ENCODE measurements at places on chromosomes 2 and 18.

- no peak overlapping the region for H3K4me3 ChIP-seq
- H3K27ac ChIP-seq = no peak overlapping the region
- no peaks in the 10 kb centered on the region for H3K27me3 ChIP-seq
- peaks cover 56% of the 10 kb centered on the region for H3K4me1 ChIP-seq
Measured at GRCh38 chr2:195535911-195536522, 121.0 kb upstream of the SLC39A10 start.

- H3K36me3 ChIP-seq = peaks cover 10% of the 10 kb centered on the region
- no peaks in the 10 kb centered on the region for H3K27me3 ChIP-seq
- H3K27ac ChIP-seq = peak overlapping the region; percentile 68
- DNase-seq = no peak
- no peak overlapping the region for H3K4me3 ChIP-seq
Measured at GRCh38 chr2:217707131-217707611, 295.6 kb downstream of the TNS1 start.

DNA sequence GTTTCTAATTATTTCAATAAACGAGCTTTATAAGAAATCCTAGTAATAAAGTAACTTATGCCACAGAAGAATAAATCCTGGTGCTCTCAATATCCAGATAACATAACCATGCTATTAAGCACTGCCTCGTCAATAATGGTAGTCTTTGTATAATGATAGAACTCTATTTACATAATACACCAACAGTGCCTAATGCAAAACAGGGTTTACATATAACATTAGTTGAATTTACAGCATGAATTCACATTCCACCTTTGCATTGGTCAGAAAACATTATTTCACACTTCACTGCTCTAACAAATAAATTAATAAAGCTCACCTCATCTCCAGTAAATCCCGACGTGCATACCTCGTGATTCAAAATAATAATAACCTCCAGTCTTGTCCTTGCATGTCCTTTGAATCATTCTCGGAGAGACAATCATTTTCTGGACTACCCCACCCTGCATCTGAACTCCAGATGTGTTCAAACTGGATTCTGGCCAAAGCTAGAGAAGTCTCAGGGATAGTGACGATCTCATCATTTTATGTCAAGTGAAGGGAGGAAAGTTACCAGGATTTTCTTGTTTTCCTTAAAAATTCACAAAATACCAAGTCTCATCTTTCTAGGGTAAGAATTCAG is 189.2 kb downstream of the NCKAP5 start:
- H3K27ac ChIP-seq = no peak overlapping the region
- H3K36me3 ChIP-seq = peaks cover 4% of the 10 kb centered on the region
- no peak for DNase-seq
- H3K4me3 ChIP-seq = no peak overlapping the region
- no peaks in the 10 kb centered on the region for H3K27me3 ChIP-seq

DNA sequence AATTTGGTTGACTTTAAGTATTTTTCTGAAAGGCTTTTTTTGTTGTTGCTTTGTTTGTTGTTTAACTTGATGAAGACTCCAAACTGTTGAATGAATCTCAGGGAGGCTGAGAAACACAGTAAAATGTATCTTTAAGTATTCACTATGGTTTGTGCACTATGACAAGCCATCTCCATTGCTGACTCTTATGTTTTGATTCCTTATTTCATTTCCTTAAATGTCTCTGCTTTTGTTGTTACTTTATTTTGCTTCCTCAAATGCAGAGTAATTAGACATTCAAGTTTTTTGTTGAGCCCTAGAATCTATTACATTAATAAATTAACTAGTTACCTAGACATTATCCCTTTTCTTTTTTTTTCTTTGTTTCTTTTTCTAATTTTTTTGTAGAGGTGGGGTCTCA is 46.3 kb upstream of the SLC39A10 start:
- no peaks in the 10 kb centered on the region for H3K27me3 ChIP-seq
- no peak overlapping the region for H3K4me3 ChIP-seq
- DNase-seq = no peak
- H3K27ac ChIP-seq = no peak overlapping the region
- H3K36me3 ChIP-seq = no peaks in the 10 kb centered on the region
- peaks cover 35% of the 10 kb centered on the region for H3K4me1 ChIP-seq

- DNase-seq = no peak
- H3K27me3 ChIP-seq = no peaks in the 10 kb centered on the region
- peaks cover 11% of the 10 kb centered on the region for H3K4me1 ChIP-seq
- peaks cover 7% of the 10 kb centered on the region for H3K36me3 ChIP-seq
- peak overlapping the region; percentile 14 for H3K4me3 ChIP-seq
Measured at GRCh38 chr18:55982992-55983391, 395.0 kb upstream of the TCF4 start.

DNA sequence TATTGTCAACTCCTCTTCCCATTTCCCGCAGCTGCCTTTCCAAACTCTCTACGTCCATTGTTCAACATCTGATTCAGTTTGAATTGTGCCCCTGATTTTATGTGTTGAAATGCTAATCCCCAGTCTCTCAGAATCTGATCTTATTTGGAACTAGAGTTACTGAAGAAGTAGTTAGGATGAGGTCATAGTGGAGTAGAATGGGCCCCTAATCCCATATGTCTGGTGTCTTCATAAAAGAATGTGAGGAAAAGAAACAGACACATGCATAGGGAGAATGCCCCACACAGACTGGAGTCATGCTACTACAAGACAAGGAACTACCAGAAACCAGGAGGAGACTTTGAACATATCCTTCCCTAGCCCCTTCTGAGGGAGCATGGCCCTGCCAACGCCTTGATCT is 99.2 kb downstream of the LRP1B start:
- H3K36me3 ChIP-seq = peaks cover 2% of the 10 kb centered on the region
- H3K4me1 ChIP-seq = peaks cover 17% of the 10 kb centered on the region
- H3K4me3 ChIP-seq = no peak overlapping the region
- DNase-seq = no peak

- no peak overlapping the region for H3K27ac ChIP-seq
- no peaks in the 10 kb centered on the region for H3K4me1 ChIP-seq
Measured at GRCh38 chr2:136171223-136171622, 53.3 kb upstream of the CXCR4 start.

DNA sequence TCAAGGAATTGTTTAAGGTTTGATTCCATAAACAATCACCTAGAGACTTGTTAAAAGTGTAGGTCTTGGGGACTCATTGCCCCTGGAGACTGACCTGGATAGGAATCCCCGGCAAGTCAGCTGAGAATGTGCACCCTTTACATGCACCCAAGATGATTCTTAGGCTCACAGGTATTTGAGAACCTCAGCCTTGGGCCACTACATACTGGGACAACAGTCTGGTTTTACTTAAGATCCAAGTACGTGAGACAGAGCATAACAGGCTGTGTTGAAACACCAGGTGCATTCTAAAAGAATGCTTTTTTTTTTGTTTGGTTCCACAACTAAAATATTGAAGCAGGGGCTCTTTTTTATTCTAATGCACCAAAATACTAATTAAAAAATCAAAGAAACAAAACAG is 215.8 kb downstream of the TMX3 start:
- peaks cover 9% of the 10 kb centered on the region for H3K4me1 ChIP-seq
- no peak for DNase-seq
- no peaks in the 10 kb centered on the region for H3K27me3 ChIP-seq
- H3K27ac ChIP-seq = no peak overlapping the region

GRCh38 chr2:141423124-141423523 is 707.7 kb downstream of the LRP1B start:
- H3K27ac ChIP-seq = no peak overlapping the region
- DNase-seq = no peak
- no peaks in the 10 kb centered on the region for H3K4me1 ChIP-seq

GRCh38 chr2:207855591-207855990 is 85.9 kb upstream of the FZD5 start:
- no peak for DNase-seq
- no peaks in the 10 kb centered on the region for H3K27me3 ChIP-seq
- no peak overlapping the region for H3K27ac ChIP-seq

DNA sequence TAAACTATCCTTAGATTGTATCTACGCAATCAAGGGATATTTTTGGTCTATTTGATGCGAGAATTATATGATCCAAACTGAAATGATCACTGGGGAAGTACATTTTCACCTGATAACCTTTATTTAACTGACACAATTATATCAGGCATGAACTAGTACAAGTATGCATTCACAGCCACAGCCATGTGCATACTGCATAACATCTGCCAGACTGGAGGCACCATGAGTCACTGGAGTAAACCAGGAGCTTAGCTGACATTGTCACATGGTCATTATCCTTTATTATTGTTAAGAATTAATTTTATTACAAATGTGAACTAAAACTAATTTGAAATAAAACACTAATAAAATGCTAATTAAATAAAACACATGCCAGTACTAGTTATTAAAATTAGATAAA is 1127.1 kb downstream of the DPP10 start:
- DNase-seq = no peak
- H3K27me3 ChIP-seq = no peaks in the 10 kb centered on the region
- no peaks in the 10 kb centered on the region for H3K36me3 ChIP-seq
- no peak overlapping the region for H3K4me3 ChIP-seq
- H3K4me1 ChIP-seq = no peaks in the 10 kb centered on the region
- no peak overlapping the region for H3K27ac ChIP-seq

DNA sequence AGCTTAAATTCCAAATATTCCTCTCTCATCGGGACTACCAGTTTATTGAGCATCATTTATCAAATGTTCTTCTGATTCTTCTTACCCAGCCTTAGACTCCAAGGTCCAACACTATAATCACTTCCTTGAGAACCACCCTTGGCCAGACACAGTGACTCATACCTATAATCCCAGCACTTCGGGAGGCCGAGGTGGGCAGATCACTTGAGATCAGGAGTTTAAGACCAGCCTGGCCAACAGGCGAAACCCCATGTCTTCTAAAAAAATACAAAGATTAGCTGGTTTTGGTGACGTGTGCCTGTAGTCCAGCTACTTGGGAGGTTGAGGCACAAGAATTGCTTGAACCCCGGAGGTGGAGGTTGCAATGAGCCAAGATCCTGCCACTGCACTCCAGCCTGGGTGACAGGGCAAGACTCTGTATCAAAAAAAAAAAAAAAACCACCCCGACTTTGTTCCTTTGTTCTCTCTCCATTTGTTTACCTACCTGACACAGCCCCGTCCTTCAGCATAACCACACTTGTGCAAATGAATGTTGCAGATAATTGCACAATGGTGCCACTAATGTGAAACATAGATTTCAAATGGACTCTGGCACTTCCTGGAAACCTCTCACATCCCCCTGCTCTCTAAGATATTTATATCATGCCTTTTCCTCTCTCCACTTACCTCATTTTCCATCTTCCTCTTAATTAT is 38.9 kb upstream of the LPIN2 start:
- H3K4me1 ChIP-seq = no peaks in the 10 kb centered on the region
- no peaks in the 10 kb centered on the region for H3K27me3 ChIP-seq
- no peak overlapping the region for H3K4me3 ChIP-seq
- no peak overlapping the region for H3K27ac ChIP-seq
- no peak for DNase-seq
- peaks cover 3% of the 10 kb centered on the region for H3K36me3 ChIP-seq

DNA sequence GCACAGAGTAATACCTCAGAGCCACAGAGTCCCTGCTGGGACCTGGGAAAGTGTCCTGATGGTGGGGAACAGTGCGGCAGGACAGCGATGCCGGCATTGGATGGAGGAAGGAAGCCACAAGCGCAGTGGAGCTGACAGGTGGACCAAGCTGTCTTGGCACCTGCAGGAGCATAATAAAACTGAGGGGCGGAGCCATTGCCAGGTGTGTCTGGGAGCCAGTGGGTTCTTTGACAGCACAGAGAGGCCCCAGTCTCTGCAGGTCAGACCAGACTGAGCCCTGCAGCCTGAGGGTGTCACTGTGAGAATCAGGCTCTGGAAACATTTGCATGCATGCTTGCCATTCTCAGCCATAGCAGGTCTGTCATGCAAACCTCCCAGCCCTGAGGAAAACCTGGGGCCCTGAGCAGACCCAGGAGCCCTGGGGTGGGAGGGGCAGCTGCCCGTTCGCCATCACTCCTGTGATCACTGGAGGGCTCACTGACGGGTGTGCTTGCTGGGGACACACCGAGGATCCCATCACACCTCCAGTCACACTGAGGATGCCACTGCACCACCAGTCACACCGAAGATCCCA is 210.5 kb upstream of the HDAC4 start:
- H3K27me3 ChIP-seq = peaks cover 19% of the 10 kb centered on the region
- H3K36me3 ChIP-seq = no peaks in the 10 kb centered on the region
- H3K4me3 ChIP-seq = no peak overlapping the region
- H3K4me1 ChIP-seq = no peaks in the 10 kb centered on the region

DNA sequence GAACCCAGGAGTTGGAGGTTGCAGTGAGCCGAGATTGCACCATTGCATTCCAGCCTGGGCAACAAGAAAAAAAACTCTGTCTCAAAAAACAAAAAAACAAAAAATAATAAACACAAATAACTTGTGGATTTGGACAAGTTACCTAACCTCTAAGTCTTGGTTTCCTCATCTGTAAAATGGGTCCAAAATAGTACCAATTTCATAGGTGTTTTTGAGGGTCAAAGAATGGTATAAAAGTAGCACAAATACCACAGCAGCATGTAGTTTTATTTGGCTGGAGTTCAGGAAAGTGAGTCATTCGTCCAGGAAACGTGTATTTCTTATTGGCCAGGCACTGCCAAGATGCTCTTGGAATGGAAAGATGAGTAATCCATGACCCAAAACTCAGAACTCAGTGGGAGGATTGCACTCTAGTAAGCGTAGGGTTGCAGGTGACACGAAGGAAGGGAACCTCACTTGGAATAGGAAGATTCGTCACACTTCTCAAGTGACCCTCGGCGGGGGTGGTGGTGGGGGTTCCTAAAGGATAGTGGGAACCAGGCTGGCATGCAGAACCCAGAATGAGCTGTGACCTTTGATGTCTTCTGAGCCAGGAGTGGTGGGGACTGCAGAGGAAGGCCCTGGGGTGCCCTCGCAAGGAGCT is 24.4 kb downstream of the GRHL1 start:
- no peaks in the 10 kb centered on the region for H3K27me3 ChIP-seq
- H3K27ac ChIP-seq = peak overlapping the region; percentile 65
- H3K36me3 ChIP-seq = no peaks in the 10 kb centered on the region
- H3K4me1 ChIP-seq = peaks cover 56% of the 10 kb centered on the region

- H3K36me3 ChIP-seq = no peaks in the 10 kb centered on the region
- H3K4me3 ChIP-seq = no peak overlapping the region
- no peaks in the 10 kb centered on the region for H3K27me3 ChIP-seq
Measured at GRCh38 chr2:163401481-163401880, 334.3 kb downstream of the FIGN start.

DNA sequence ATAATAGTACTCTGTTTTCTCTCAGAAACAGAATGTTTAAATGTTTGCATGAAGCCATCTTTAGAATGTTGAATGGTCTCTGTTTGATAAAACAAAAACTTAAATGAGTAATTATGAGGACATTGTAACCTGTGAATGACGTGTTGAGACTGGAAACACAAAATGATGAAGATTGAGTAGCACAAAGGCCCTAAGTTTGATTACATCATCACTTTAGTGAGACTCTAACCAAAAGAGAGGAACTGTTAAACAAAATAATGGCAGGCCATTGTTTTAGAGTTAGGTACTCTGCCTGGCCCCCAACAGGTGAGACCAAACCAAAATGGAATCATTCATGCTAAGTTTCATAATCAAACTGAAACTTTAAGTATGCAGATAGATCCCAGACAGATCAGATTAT is 1561.7 kb upstream of the SLC39A10 start:
- H3K36me3 ChIP-seq = no peaks in the 10 kb centered on the region
- no peak overlapping the region for H3K27ac ChIP-seq
- H3K4me3 ChIP-seq = no peak overlapping the region
- DNase-seq = no peak
- H3K4me1 ChIP-seq = no peaks in the 10 kb centered on the region

Data from chondrocyte (in vitro differentiated cells).